Natural killer cell (primary cell): ENCODE measurements at places on chromosomes 1 and 21. TPM values are rescaled to one million over a fixed set of nuclear protein-coding genes. Genes with fewer than 3 reads are reported as not detected.

- DNase-seq: no peak
Observed at GRCh38 chr1:44810101-44810761, 1.9 kb downstream of the BTBD19 start.

DNA sequence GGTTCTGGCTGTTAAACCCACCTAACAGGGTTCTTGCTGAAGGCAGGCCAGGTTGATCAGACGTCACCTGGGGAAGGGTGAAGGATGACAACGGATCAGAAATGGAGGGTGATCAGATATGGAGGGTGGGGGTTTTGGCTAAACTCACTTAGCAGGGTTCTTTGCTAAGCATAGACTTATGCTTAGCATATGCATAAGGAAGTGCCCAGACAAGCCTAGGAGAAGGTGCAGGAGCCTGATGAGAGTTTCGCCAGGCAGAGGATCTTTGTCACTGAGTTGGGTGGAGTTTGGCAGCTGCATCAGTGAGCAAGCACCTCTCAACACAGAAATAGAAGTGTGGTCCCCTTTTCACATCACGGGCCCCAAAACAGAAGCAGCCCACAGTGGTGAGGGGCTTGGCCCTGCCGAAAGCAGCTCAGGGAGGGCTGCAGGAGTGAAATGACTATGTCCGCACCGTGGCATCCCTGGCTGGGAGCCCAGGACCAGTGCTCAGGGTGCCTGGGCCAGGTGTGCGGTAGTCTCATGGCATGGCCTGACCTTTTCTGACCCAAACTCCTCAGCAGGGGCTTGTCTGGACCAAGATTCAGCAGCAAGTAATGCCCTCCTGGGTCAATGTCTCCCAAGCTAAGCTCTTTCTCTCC, 101.6 kb downstream of the AJAP1 start:
- no peak for DNase-seq

Gene SYT6
- total RNA-seq: 0.13 TPM

Gene CLDN14
- total RNA-seq: not detected

Gene TACSTD2
- total RNA-seq: not detected

DNA sequence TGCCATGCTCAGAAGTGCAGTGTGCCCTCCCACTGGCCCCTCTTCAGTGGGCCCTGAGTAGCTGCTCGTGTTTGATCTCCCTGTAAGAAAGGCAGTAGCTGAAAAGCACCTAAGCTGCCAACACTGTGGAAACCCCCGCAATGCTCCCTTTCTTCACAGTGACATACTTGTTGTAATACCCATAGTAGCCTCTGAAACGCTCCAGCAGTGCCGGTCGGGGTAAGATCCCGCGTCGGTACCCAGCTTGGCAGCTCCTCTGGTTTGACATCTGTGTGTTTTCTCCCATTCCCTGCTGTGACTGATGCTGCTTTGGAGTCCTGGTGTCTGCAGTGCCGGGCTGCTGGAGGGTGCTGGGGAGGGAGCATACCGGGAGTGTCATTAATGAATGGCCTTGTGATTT, 3.6 kb downstream of the CHAF1B start:
- DNase-seq: no peak

Gene TAF12
- 23.8 TPM for total RNA-seq

GRCh38 chr1:218510153-218510772, 165.1 kb downstream of the TGFB2 start:
- no peak for DNase-seq

GRCh38 chr1:235500971-235501540, 3.2 kb downstream of the B3GALNT2 start:
- DNase-seq: no peak

- DNase-seq: no peak
Observed at GRCh38 chr1:31911994-31912780, 26.0 kb downstream of the PTP4A2 start.

GRCh38 chr1:235859789-235860188, 6.9 kb downstream of the LYST start:
- DNase-seq: no peak

DNA sequence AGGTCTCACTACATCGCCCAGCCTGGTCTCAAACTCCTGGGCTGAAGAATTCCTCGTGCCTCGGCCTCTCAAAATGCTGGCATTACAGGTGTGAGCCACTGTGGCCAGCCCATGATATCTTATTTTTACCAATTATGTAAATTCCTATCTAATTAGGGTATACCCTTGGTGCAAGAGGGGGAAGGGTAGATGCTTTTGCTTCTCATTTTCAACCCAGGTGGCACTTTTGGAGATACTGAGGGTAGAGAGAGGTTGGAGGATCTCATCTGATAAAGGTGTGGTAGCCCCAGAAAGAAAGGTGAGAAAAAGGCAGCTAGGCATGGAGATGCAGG, 17.4 kb downstream of the ENSA start:
- no peak for DNase-seq

DNA sequence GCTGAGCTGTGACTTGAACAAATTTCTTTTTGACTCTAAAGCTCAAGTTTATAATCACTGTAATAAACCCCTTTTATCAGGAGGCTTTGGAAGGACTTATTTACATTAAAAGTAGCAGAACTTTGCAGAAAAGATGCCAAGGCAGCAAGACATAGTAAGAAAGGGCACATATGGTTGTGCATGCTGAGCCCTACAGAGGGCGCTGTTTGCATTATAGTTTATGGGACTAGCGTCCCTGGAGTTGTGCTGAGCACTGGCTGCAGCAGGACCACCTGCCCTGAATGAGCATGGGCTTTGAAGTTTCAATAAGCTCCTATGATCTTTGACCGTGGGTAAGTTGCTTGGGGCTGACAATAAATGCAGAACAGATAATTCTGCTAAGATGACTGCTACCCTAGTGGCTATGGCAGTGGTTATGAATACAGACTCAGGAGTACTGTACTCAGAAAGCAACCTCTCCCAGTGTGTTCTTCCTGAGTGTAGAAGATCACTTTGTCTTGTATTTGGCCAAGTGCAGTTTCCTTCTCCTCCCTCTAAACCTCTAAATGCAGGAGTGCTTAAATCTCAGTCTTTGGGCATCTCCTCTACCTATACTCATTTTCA, 45.4 kb upstream of the USP1 start:
- peak; percentile 44 for DNase-seq

- DNase-seq: no peak
Observed at GRCh38 chr1:218701131-218701530, 356.0 kb downstream of the TGFB2 start.

DNA sequence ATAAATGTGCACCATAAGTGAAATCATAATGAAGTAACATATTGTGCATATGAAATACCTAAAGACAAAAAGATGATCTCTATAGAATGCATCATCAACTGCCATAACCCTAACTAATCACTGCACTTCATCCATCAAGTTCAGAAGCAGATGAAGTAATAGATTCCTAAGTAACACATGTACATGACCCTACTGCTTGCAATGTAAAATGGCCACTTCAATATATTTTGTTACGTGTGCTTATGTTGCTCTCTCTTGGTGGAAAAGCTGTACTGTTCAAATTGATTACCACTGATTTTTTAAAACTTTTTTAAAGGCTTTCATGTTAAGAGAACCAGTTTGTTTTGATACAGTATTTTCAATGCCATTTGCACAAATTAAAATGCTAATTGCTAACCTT, 141.8 kb downstream of the TTLL7 start:
- peak; percentile 19 for DNase-seq

Gene BMP8B
- total RNA-seq: 4.3 TPM

- no peak for DNase-seq
Observed at GRCh38 chr21:31235671-31236450, 108.2 kb downstream of the TIAM1 start.

DNA sequence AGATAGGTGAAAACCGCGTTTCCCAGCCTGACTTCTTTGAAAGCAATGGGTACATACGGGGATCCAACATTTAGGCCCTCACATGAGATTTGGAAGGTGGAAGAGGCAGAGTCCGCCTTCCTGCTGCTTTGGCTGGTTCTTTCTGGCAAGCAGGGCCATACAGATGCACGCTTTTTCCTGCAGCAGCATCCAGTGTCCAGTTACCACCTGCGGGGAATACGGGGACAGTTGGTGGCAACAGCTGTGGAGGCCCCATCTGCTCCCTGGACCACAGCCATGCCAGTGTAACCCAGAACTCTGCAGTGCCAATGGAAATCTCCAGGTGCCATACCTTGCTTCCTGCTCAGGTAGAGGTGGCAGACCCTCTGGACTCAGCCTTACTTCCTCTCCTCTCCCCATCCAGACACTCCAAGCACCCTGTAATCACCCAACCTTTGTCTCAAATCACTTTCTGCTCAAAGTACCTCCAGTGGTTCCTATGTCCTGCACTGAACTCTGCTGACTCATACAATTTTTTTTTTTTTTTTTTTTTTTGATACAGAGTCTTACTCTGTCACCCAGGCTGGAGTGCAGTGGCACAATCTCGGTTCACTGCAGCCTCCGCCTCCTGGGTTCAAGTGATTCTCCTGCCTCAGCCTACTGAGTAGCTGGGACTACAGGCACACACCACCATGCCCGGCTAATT, 68.3 kb downstream of the SLC16A1 start:
- no peak for DNase-seq

GRCh38 chr1:37471345-37472231, 2.8 kb upstream of the ZC3H12A start:
- no peak for DNase-seq

DNA sequence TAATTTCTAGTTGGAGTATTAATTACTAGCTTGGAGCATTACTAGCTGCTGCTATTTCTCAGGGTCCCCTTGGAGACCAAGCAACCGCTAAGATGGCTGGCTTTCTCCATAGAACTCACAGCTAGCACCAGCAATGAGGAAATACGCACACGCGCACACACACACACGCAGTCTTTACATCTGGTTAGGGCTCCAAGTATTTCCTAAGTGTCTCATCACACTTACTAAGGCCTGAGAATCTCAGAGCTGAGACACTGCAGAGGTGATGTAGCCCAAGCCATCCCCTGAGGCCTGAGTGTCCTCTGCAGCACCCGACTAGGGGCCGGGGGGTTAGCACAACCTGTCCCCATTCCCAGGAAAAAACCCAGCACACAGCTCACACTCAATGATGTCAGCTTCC, 42.5 kb downstream of the ITPKB start:
- no peak for DNase-seq

Gene ACTA1
- 0.25 TPM for total RNA-seq

DNA sequence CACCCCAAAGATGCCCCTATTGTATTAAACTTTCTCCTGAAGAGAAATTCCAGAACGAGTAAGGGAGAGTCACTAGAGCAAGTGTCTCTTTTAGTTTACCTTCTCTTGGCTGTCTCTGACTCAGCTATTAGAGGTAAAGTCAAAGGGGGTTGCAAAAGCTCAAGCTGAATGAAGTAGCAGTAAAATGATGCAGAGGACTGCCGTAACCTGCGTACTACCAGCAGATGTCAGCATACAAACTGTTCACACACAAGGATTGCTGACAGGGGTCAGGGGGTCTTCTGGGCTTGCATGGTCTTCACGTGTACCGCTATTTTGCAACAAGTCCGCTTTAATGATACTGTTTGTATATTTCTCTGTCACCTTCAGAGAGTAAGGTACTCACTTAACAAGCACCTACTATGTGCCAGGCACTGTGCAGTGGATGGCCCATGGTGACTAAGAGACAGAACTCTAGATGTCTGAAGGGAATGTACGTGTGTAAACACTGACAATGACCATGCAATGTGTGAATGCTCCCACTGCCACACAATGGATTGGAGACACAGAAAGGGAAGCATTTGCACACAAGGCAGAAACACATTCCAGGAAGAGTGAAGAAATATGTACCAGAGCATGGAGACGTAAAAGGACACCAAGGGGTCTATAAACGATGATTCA, 34.9 kb downstream of the CHML start:
- DNase-seq: no peak

DNA sequence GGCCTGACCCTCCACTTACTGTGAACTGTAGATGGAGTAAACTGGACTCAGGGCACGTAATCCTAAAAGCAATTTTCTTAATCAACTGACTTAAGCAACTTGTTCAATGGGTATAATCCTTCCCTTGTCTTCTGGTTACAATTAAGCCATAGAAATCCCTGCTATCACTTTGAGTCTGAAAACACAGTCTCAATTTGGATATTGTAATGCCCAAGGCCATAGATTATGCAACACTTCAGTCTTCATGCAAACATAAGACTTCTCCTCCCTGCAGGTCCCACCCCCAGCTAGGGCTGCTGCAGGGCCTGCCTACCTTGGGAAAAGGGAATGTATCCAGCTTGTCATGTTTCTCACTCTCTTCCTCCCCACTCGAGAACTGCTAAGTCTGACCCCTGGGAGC, 6.2 kb upstream of the SLC5A9 start:
- DNase-seq: no peak

Gene SGIP1
- total RNA-seq: not detected

Gene GCSAML
- 1.4 TPM for total RNA-seq

DNA sequence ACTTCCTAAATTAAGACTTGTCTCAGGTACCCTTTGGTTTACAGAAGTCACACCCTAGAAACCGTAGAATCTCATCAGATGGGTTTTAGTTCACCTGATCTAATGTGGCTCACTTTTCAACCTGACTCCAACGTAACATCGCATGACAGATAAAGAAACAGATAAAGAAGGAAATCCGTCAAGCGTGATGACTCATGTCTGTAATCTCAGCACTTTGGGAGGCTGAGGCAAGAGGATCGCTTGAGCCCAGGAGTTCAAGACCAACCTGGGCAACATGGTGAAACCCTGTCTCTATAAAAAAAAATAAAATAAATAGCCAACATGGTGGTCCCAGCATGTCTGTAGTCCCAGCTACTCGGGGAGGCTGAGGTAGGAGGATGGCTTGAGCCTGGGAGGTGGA, 97.3 kb downstream of the SPSB1 start:
- DNase-seq: no peak

- no peak for DNase-seq
Observed at GRCh38 chr1:70891051-70891843, 156.4 kb downstream of the PTGER3 start.

GRCh38 chr1:11499601-11500331, 20.8 kb downstream of the DISP3 start:
- no peak for DNase-seq

DNA sequence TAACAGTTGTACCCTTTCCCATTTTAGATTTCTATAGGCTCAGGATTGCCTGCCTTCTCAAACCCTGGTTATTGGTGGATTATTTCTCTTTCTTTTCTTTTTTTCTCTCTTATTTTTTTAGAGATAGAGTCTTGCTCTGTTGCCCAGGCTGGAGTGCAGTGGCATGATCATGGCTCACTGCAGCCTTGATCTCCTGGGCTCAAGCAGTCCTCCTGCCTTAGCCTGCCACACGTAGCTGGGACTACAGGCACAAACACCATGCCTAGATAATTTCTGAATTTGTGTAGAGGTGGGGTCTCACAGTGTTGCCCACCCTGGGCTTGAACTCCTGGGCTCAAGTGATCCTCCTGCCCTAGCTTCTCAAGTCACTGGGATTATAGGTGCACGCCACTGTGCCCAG, 58.8 kb downstream of the UCK2 start:
- DNase-seq: no peak

Gene HAO2
- not detected for total RNA-seq
